ENCODE measurements at places on chromosomes 2 and 18.

GRCh38 chr2:108927936-108928659 lies 60.9 kb downstream of the EDAR start:
- peak; percentile 18 for DNase-seq

DNA sequence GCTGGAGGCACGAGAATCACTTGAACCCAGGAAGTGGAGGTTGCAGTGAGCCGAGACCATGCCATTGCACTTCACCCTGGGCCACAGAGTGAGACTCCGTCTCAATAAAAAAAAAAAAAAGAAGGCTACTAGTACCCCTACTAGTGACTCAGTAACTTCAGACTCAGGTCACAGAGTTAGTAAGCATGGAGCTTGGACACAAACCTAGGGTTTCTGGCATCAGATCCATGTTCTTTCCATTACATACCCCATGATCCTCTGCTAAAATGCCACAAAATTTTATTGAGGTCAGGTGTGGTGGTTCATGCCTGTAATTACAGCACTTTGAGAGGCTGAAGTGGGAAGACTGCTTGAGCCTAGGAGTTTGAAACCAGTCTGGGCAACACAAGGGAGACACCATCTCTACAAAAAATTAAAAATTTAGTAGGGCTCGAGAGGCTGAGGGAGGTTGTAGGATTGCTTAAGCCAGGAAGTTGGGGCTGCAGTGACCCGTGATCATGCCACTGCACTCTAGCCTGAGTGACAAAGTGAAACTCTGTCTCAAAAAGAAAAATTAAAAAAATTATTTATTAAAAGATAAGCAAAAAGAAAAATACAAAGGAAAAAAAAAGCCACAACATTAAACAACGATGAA lies 45.1 kb downstream of the DHX57 start:
- DNase-seq, result no peak

- DNase-seq, result no peak
Measured at GRCh38 chr2:16277117-16277516, 336.8 kb downstream of the MYCN start.

- DNase-seq, result no peak
Measured at GRCh38 chr2:105674401-105674800, 70.3 kb upstream of the NCK2 start.

- DNase-seq, result no peak
Measured at GRCh38 chr2:119155633-119156032, 2.9 kb downstream of the C1QL2 start.

DNA sequence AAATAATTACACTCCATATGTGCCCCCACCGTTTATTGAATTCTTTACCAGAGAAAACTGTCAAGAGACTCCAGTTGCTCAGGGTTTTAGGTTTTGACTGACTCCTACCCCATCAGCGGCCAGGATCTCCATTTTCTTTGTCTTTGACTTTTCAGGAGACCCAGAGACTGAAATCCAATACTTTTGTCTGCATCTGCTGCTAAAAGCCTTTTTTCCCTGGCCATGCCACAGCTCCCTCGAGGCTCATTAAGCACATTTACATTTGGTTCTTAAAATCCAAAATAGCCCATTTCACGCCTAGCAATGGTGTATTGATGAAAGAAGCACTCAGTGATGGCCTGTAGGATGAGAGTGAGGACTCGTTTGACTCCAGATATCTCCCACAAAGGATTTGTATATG lies 332.6 kb upstream of the ACVR2A start:
- DNase-seq, result no peak

DNA sequence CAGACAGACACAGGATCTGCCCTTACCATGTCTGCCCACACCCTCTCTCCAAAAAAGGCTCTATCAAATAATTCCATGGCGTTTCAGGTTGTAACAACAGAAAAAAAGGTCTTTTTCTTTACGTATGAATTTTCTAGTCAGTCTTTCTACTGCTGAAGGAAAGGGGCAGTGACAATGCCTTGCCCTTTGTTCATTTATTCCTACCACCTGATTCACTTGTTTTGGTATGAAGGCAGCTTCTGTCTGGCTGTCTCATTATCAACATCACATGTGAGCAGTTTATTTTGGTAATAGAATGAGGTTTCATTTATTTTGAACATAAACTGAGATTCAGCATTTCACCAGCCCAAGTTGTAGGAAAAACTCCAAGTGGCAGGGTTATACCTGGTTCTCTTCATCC lies 94.3 kb upstream of the KLF7 start:
- no peak for DNase-seq

GRCh38 chr18:69636529-69637301 lies 236.0 kb downstream of the DOK6 start:
- no peak for DNase-seq

GRCh38 chr2:149033716-149034115 lies 4.8 kb upstream of the LYPD6B start:
- no peak for DNase-seq

Data from non-pigmented ciliary epithelial cell (primary cell).